ENCODE measurements at places on chromosomes 1 and 21. TPM values are rescaled to one million over a fixed set of nuclear protein-coding genes. Genes with fewer than 3 reads are reported as not detected.
A peak's percentile ranks its signal among the peaks of the same experiment; 100 is the strongest.

The CLDN17 gene
- total RNA-seq = not detected

The CASQ1 gene
- 10.7 TPM for total RNA-seq

The RHEX gene
- total RNA-seq = 36.7 TPM

The LHX4 gene
- not detected for total RNA-seq

The LAMB3 gene
- total RNA-seq = 5.1 TPM

The CTNNBIP1 gene
- total RNA-seq = 22.3 TPM

DNA sequence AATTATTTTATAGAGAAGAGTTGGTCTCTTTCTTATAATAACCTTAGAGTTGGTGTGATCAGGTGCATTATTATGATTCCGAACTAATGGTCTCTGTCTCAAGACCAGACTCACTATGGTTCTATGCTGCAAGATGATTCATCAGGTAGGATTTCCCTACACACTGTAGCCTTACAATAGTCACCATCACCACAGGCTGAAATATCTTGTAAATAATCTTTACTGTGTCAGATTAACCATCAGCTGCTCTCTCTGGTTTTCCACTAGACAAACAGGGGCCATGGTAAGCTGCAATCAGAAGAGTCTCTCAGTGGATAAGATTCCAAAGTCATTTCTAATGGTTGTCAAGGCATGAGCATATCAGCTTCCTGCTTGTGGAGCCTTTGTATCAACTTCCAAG, 4.4 kb upstream of the GBP4 start:
- no peak overlapping the region for H3K27ac ChIP-seq
- no peaks in the 10 kb centered on the region for H3K4me1 ChIP-seq
- H3K27me3 ChIP-seq = no peaks in the 10 kb centered on the region
- H3K36me3 ChIP-seq = no peaks in the 10 kb centered on the region
- no peak overlapping the region for H3K4me3 ChIP-seq
- DNase-seq = no peak

- H3K4me1 ChIP-seq = peaks cover 6% of the 10 kb centered on the region
- H3K4me3 ChIP-seq = no peak overlapping the region
- no peaks in the 10 kb centered on the region for H3K27me3 ChIP-seq
- no peaks in the 10 kb centered on the region for H3K36me3 ChIP-seq
- no peak overlapping the region for H3K27ac ChIP-seq
- DNase-seq = no peak
Observed at GRCh38 chr1:152519851-152520250, 5.6 kb downstream of the CRCT1 start.

DNA sequence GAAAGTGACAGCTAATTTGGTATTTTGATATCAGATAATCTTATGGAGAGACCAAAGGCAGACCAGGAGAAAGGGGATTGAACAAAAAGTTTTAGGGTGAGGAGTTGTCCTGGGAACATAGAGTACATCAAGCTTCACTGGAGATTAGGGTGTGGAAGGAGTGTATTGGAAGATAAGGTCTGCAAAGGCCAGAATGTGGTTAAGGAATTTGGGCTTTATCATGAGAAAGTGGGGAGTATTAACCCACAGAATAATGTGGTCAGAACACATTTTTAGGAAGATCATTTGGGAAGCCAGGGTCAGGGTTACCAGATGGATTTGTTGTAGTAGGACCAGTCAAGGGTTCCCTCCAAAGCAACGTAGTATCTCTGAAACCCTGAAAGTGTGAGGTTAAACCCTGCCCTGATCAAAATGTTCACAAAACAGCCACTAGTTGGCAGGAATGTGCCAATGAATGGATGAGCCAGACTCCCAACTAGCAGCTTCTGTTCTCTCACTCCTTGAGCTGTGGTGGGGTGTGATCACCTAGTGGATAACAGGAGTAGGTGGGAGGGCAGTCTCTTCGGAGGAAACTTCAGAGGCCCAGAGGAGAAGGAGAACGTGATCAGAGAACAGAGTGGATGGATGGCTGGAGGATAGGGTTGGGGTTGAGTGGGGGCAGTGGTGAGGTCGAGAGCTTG, 35.8 kb downstream of the SLC2A1 start:
- H3K4me3 ChIP-seq = no peak overlapping the region
- H3K27me3 ChIP-seq = no peaks in the 10 kb centered on the region
- peaks cover 17% of the 10 kb centered on the region for H3K36me3 ChIP-seq
- no peak for DNase-seq
- peak overlapping the region; percentile 87 for H3K27ac ChIP-seq

DNA sequence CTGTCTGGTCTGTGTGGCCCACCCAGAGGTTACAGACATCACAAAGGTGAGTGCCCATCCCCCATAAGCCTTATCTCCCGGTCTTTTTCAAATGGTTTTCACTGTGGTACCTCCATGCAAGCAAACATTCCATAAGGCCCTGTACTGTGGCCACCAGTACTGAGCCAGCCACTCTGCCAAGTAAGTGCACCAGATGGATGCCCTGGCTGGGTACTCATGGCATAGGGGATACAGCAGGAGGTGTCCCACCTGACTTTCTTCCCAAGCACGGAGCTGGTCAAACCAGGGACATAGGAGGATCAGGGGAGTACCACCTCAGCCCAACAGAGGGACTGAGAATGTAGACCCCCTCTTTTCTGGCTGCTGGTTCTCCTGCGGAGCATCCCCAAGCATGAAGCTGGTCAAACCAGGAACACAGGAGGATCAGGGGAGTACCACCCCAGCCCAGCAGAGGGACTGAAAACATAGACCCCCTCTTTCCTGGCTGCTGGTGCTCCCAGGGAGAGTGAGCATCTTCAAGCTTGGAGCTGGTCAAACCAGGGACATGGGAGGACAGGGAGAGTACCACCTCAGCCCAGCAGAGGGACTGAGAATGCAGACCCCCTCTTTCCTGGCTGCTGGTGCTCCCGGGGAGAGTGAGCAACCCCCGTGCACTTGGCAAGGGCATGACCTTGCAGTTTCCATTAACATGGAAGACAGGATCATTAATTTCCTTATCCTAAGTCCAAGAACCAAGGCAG, 81.8 kb upstream of the KLHDC7A start:
- no peak for DNase-seq
- no peak overlapping the region for H3K27ac ChIP-seq
- no peaks in the 10 kb centered on the region for H3K36me3 ChIP-seq
- H3K27me3 ChIP-seq = no peaks in the 10 kb centered on the region
- no peak overlapping the region for H3K4me3 ChIP-seq

DNA sequence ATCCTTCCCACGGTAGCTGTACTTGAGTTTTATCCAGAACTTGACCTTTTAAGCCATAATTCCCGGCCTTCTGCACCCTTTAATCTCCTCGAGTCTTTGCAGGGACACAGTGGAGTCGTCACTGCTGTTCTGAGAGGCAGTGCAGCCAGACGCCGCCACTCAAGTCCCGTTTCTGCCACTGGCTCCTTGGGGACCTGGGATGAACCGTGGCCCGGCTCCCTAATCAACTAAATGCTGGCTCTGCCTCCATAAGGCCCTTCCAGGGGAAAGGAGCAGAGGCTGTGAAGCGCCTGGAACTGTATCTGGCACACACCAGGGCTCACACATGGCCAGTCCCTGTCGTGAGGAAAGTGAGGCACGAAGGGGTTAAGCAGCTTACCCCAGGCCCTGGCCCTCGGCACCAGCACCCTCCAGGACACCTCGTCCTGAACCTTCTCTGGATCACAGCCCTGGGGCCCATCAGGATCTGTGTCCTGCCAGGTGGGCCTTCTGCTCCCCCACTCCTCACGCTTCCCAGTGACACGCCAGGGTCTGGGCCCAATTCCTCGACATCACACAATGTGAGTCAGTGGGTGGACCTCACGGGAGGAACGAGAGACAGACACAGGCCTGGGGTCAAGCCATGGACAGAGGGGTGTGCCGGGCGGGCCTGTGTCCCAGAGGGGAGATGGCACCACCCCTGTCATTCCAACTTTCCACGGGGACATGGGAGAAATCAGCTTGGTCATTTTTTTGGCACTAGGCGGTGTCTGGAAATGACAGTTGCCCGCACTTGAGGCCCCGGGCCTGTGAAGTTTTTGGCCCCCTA, 23.5 kb upstream of the C1orf174 start:
- no peaks in the 10 kb centered on the region for H3K27me3 ChIP-seq
- no peaks in the 10 kb centered on the region for H3K36me3 ChIP-seq
- no peak overlapping the region for H3K4me3 ChIP-seq
- no peak for DNase-seq
- no peaks in the 10 kb centered on the region for H3K4me1 ChIP-seq

GRCh38 chr1:68132426-68133130, 82.2 kb upstream of the DIRAS3 start:
- H3K4me1 ChIP-seq = no peaks in the 10 kb centered on the region
- H3K27ac ChIP-seq = no peak overlapping the region
- H3K27me3 ChIP-seq = no peaks in the 10 kb centered on the region
- no peak for DNase-seq

GRCh38 chr1:162138112-162138511, 68.6 kb downstream of the NOS1AP start:
- no peaks in the 10 kb centered on the region for H3K36me3 ChIP-seq
- DNase-seq = no peak
- no peak overlapping the region for H3K27ac ChIP-seq
- H3K4me1 ChIP-seq = peaks cover 29% of the 10 kb centered on the region
- no peaks in the 10 kb centered on the region for H3K27me3 ChIP-seq

- no peak for DNase-seq
- H3K4me1 ChIP-seq = peaks cover 16% of the 10 kb centered on the region
- no peak overlapping the region for H3K4me3 ChIP-seq
- H3K27me3 ChIP-seq = no peaks in the 10 kb centered on the region
Observed at GRCh38 chr1:31368611-31369107, 4.2 kb downstream of the FABP3 start.

- DNase-seq = no peak
- peak overlapping the region; percentile 38 for H3K27ac ChIP-seq
- no peaks in the 10 kb centered on the region for H3K27me3 ChIP-seq
- H3K4me1 ChIP-seq = peaks cover 41% of the 10 kb centered on the region
- H3K4me3 ChIP-seq = no peak overlapping the region
Observed at GRCh38 chr1:40385437-40386358, 12.2 kb downstream of the SMAP2 start.

GRCh38 chr1:227894831-227895451, 52.8 kb downstream of the WNT9A start:
- H3K36me3 ChIP-seq = no peaks in the 10 kb centered on the region
- H3K27ac ChIP-seq = no peak overlapping the region
- no peak overlapping the region for H3K4me3 ChIP-seq
- DNase-seq = no peak
- no peaks in the 10 kb centered on the region for H3K27me3 ChIP-seq
